ENCODE measurements at places on chromosomes 2 and 18.

DNA sequence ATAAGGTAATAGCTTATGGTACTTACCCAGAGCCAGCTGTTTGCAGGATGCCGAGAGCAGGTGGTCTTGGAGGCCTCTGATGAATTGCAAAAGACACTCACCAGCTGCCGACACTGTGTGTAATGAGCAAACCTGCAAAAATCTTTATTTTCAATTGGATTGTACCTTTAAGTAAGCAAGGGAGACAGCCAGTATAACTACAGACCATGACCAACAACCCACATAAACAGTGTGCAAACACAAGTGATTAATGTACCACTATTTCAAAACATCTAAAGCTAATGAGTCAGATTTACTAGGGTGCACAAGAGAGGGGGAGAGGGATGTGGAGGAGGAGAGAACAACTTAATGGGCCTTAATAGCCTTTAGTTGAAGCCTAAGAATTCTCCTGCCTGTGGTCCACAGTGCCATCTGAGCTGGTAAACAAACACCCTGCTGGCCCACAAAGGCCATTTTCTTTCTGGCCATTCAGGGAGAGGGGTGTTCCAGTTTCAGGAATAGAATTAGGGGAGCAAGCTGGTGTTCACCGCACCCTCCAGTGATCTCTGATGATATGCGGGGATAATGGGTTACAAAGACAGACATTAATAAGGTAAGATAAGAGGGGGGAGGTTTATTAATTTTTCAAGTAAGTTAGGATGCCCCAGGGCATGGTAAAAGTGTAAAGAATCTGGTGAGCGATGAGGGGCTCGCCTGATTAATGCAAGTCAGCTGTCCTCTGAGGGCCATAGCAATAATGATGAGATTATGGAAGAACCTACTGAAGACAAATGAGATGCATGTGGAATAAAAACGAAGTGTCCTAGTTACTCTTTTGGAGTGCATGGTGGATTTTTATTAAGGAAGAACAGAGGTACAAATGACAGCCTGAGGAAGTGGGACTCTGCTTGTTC lies 196.4 kb downstream of the HRH4 start:
- no peak for DNase-seq

GRCh38 chr2:73944714-73945113 lies 18.0 kb downstream of the DGUOK start:
- DNase-seq, result no peak

- no peak for DNase-seq
These were observed 1.6 kb downstream of the ATOH8 start for GRCh38 chr2:85755122-85756027.

DNA sequence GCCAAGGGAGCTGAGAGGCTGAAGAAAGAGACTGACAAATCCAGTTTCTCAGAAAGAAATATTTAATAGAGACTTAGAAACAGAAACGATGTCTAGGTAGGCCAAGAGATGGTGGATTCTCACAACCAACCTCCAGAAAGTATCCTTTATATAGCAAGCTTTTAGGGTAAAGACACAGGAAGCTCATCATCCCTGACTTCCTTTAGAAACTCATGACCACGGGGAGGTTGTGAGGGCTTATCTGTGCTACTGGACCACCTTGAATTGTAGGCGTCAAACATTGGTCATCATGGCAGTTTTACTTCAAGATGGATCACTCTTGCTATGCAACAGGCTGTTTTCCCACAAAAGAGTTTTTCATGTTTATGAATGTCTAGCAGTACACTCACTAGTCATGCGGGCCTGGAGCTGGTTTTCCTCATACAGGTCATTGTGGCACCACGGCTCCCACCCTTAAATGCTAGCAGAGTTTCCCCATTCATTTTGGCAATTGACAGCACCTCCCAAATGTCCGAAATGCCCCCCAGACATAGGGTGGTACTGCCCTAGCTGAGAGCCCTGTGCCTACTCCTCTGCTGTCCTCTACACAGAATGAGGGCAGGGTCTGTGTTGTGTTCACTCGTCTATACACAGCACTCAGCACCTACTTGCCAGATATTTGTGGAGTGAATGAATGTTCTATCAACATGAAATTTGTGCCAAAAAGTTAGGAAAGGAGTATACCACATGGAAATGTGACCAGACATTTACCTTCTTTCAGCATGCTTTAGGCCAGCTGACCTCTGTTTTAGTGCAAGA lies 89.0 kb downstream of the TMEM247 start:
- no peak for DNase-seq

- no peak for DNase-seq
These were observed 182.0 kb upstream of the LINC00305 start for GRCh38 chr18:64330931-64331330.

- no peak for DNase-seq
These were observed 163.5 kb downstream of the ZEB2 start for GRCh38 chr2:144356402-144356801.

- DNase-seq, result no peak
These were observed 11.2 kb upstream of the KLF11 start for GRCh38 chr2:10031886-10032745.

- no peak for DNase-seq
These were observed 13.8 kb upstream of the KCNF1 start for GRCh38 chr2:10897956-10898355.

- no peak for DNase-seq
These were observed 913.4 kb downstream of the CBLN2 start for GRCh38 chr18:71630696-71631095.

DNA sequence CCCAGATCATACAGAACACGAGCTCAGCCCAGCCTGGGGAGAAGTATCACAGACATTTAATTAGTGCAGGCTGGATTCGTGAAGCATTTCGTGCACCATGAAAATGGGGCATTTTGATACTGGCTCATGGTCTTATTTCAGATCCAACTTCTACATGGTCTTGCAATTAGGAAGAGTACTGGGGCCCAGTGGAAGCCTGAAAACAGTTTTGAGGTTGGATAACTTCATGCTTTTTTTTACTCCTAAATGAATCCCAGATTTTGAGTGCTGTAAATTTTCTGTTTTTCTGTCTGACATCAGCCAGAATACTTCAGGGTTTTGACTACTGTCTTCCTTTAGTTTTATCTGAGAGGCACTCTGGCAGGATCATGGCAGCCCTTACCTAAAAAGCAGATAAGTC lies 160.1 kb downstream of the GFPT1 start:
- DNase-seq, result no peak

Measured in CD4-positive, alpha-beta T cell (primary cell).